ENCODE measurements at places on chromosomes 7 and 10.

DNA sequence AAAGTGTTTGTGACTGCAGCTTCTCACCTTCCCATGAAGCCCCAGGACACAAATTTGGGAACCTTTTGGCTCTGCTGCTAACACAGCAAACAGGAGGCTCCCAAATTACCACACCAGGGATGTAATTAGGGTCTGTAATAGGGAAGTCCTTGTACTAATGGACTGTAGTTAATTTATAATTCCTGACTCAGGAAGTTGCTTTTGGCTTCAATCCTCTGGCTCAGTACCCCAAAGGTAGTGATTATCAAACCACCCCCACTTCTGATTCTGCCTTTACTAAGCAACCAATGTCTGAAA is 3.8 kb upstream of the MALSU1 start:
- no peak for DNase-seq

DNA sequence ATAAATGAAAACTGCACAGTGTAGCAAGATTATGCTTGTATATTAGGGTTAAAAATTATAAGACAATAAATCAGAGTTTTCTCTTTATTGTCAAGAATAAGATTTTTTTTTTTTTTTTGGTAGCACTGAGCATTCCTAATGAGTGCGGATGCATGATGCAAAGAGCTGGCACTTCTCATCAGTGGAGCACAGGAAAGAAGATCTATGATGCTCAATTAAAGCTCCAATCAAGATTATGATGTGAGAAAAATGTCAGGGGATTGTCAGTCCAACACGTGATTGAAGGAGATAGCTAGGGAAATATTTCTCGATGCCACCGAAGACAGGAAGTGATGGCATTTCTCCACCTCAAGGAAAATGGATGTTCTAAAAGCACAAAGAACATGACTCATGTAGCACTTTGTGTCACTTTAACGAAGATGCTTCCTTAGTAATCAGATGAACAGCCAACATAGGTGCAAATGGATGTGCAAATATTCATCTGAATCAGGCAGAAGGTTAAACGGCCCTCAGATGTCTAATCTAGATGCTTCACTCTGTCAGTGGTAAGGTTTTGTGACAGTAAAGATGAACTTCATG is 240.9 kb downstream of the THSD7A start:
- no peak for DNase-seq

DNA sequence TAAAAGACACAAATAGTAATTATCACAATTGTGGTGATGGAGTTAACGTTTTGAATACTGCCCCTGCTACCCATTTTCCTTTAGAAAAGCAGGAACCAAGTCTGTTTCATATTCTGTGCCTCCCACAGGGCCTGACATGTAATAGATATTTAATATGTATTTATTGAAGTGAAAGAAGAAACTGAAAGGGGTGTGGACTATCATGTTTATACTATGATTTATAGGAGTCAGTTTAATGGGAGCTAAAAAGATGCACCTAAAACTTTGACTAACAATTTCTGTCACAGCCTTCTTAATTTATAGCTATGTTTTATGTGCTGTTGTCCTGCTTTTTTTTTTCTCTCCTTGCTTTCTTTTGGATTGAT is 24.1 kb upstream of the BHLHA15 start:
- no peak for DNase-seq

GRCh38 chr7:151859111-151859947 is 17.6 kb downstream of the PRKAG2 start:
- DNase-seq, result no peak

DNA sequence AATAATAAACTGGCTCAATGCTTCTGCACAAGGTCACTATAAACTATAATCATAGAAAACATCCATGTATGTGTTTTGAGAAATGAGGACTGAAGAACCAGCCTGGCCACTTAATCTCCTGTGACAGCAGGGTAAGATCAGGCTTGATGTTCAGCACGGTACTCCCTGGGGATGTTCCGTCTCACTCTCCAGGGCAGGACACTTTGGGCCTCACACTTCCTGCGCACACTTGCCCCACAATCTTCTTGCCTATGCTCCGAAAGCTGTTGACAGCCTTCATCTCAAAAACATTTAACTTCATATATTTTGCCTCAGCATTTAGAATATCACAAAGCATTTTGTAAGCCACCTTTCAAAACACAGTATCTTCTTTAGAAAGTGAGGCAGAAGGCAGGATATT is 92.7 kb downstream of the PARD3 start:
- DNase-seq, result no peak

DNA sequence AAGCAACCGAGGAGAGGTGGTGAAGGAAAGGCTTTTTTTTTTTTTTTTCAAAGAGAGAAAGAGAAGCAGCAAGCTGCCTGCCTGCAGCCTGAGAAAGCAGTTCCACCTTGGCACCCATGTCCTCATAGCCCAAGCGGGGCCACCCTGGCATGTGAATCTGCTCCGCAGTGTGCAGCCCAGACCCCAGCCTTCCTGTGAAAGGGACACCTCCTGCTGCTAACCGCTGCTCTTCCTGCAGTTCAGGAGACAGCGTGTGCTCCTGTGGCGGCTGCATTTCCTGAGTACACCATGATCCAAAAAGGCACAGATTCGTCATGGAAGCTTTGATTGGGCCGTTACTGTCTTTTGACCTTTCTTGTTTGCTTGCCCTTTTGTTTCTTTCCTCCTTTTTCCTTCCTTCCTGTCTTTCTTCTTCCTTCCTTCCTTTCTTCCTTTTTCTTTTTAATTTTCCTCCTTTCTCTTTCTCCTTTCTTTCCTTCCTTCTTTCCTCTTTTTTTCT is 38.1 kb downstream of the IKZF1 start:
- DNase-seq, result no peak

- DNase-seq, result no peak
These were observed 173.3 kb upstream of the ADO start for GRCh38 chr10:62631241-62631640.

DNA sequence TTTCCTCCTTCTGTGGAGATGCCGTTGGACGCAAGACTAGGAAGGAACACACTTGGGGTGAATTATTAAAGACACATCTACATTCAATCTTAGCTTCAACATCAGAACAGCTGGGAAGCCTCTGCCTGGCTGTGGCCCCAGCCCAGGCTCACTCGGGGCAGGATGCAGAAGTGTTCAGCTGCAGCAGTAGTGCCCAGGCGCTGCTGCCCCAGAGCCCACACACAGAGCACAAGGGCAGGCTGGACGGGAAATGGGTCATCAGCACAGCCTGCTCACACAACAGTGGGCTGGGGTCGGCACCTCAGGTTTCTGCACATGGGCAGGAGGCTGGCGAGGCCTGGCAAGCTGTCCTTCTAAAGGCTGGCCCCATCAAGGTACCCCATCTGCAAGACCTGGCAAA is 42.5 kb downstream of the NOD1 start:
- no peak for DNase-seq

DNA sequence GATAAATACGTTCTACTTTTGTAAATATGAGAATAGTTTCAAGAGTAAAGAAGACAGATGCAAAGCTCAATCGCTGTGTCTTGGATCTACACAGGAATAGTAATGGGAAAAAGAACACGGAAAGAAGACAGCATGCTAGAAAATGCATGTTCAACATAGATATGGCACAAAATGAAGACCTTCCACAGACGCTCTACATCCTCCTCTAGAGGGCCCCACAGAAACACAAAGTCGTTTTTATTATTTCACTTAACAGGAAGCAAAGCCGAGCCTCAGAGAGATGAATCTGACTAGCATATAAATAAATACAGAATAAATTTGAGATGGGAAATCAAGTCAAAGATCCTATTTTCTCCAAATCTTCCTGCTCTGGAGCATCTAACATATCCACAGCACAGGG is 292.6 kb downstream of the PARD3 start:
- no peak for DNase-seq

DNA sequence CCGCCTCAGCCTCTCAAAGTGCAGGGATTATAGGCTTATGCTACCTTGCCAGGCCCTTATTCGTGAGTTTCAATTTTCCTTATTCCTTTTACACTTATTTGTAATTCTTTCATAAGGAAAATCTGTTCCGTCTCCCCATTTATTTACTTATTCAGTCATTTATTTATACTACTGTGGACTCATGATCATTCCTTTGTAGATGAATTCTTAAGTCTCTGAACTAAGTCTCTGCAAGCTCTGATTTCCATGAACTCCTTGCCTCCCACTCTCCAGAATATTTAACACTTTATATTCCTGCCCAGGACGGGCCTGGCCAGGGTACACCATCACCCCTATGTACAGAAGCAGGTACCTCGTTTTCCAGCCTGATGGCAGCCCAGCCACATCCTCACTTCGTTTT is 39.4 kb downstream of the PFKFB3 start:
- DNase-seq, result no peak

- DNase-seq, result no peak
These were observed 167.7 kb downstream of the SFMBT2 start for GRCh38 chr10:7243139-7243538.

DNA sequence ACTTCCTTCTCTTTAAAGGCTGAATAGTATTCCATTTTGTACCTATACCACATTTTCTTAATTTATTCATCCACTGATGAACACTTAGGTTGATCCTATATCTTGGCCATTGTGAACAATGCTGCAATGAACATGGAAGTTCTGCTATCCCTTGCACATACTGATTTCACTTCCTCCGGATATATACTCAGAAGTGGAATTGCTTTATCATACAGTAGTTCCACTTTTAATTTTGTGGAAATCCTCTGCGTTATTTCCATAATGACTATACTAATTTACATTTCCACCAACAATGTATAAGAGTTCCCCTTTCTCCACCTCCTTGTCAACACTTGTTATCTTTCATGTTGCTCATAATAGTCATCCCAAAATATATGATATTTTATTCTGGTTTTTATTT is 312.6 kb downstream of the PLXDC2 start:
- DNase-seq, result no peak

DNA sequence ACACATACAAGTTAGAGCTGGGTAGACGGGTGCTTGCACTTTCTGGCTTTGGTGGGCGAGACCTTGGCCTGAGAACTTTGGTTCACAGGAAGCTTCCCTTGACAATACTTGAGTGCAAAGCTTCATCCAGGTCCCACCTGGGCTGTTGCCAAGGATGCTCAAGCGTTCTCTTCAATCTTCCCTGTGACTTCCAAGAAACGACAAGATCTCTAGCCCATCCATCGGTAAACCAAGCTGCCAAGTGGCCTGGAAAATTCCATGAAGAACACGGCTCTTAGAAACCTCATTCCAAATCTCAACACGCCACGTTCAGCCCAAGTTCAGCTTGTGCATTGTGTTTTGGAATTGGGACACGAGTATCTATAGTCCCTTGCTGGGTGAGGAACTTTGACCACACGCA is 84.7 kb downstream of the CHST15 start:
- DNase-seq, result no peak

DNA sequence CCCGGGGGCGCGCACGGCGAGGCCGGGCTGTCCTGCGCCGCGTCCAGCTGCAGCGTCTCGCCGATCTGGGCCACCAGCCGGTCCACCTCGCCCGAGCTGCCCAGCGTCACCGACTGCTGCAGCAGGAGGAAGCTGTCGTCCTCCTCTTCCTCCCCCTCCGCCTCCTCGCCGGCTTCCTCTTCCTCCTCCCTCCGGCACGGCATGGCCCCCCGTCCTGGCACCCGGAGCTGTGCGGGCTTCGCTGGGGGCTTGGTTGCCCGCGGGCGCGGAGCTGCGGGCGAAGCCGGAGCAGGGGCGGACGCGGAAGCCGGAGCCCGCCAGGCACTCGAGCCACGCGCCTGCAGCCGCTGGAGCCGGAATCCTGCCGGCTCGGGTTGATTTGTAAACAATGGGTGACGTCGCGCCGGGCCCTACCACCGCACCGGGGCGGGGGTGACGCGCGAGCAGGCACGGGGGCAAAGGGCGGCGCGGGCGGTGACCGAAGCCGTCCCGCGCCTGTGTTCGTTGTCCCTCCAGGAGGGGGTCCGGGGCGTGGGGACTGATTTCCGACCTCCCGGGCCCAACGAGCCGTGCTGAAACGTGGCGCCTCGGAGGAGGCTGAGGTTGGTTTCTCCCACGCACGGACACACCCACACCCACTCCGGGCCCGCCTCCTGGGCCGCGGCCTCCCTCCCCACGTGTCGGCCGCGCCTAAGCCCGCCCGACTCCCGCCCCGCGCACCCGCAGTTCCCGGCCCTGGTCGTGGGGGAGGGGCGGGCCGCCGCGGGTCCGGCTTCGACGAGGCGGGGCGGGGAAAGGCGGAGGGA is at the start of gene FRAT2:
Gene FRAT2, minus strand, starts transcription at position 360 of the 806 bp plus-strand sequence. Its CDS starts 157 bp downstream, at position 203.
- peak; percentile 79 for DNase-seq

DNA sequence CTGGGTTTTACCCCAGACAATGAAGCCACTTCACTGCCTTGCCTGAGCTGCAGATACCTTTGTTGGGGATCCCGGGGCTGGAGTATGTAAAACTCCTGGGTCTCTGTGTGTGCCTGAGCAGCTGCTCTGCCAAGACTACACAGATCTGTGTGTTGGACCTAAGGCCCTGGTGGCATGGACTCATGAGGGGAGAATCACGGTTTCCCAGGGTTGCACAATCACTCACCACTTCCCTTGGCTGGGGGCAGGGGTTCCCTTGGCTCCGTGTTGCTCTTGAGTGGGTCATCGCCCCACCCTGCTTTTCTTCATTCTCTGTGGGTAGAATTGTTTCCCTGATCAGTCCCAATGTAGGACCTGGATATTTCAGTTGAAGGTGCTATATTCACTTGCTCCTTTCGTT is 13.9 kb upstream of the TBATA start:
- no peak for DNase-seq

DNA sequence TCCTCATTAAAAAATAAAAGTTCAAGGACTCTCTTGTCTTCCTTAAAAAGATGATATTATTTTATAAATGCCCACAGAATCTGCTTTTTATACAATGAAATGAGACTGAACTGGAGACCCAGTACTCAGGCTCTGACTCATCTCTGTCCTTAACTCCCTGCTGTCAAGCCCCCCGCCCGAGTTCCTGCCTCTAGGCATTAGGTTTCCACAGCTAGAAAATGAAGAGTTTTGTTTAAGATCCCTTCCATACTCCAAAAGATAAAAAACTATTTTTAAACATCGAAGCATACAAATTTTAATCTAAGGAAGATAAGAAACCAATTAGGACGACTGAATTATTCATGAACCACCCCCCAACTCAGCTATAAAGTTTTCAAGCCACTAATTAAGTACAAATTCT is 97.7 kb upstream of the FEZF1 start:
- no peak for DNase-seq

- DNase-seq, result no peak
These were observed 318.9 kb downstream of the KCNMA1 start for GRCh38 chr10:77318739-77319138.

- DNase-seq, result no peak
These were observed 34.9 kb upstream of the PTF1A start for GRCh38 chr10:23157239-23157681.

DNA sequence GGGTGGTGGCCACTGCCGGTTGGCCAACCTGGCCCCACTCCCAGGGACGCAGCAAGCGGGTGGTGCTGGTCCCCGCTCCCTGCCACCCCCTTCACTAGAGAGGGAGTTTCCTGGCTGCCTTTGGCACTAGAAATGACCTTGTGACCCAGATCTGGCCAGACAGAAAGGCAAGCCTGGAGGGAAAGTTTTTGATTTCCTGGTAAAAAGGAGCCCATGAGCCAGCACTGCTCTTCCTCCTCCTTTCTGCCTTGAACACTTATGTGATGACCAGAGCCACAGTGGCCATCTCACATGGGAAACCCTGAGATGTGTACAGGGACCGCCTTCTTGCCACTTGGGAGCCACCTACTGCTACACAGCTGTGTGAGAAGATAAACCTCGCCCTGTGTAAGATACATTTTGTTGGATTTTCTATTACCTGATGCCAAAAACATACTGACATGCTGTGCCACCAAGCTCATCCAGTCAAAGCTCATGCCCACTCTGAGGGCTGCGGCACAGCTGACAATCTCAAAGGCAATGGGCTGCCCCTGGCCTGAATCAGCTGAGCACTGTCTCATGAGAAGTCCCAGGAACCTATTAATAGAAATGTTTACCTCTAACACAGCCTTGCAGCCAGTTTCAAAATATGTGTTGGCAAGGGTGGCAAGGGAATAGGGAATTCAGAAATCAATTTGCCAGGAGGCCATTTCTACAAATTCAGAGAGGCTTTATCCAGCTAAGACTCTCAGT is 94.0 kb downstream of the CYTH3 start:
- no peak for DNase-seq

Data from stimulated activated CD4-positive, alpha-beta T cell treated with anti-CD3 and anti-CD28 coated beads, TNF-alpha, amount 100 ng/mL, for 1 hour (primary cell).